ENCODE measurements at places on chromosomes 3 and 15.

- DNase-seq: no peak
These were observed 41.4 kb upstream of the THBS1 start for GRCh38 chr15:39539466-39539865.

DNA sequence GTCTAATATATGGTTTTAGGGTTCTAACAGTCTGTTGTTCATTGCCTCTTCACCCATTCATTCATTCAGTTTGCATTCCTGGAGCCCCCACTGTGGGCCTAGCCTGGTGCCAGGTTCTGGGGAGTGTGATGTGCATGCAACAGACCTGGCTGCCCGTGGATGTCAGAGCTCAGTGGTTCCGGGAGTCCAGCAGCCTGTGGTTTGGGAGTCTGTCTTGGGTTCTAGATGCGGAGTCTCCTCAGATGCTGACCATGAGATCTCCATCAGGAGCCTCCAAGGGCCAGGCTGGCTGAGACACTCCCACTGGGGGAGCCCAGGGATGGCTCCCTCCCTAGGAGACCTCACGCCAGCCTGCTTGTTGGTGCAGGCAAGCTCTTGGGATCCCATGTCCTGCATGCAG lies 92.1 kb upstream of the SEC13 start:
- DNase-seq: no peak

DNA sequence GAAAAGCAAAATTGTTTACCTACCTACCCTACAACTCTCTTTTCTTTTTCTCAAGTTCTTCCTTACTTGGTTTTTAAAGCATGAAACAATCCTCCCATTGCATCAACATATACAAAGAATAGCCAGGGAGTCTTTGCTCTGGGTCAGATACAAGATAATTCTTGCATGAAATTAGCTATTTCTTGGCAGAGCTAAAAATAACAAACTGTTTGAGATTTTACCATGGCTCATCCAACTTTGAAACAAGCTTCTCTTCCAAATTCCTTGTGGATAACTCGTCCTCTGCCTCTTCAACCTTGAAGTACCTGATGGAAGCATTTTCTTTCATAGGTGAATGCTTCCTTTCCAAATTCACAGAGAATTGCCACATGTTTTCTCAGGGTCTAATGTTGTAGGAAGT lies 9.2 kb upstream of the CBLB start:
- no peak for DNase-seq

- DNase-seq: no peak
These were observed 400.0 kb upstream of the C2CD4B start for GRCh38 chr15:62564886-62565633.

- DNase-seq: no peak
These were observed 20.9 kb downstream of the PSTPIP1 start for GRCh38 chr15:77015646-77016320.

GRCh38 chr15:45274636-45275380 lies 22.8 kb downstream of the SLC28A2 start:
- no peak for DNase-seq

DNA sequence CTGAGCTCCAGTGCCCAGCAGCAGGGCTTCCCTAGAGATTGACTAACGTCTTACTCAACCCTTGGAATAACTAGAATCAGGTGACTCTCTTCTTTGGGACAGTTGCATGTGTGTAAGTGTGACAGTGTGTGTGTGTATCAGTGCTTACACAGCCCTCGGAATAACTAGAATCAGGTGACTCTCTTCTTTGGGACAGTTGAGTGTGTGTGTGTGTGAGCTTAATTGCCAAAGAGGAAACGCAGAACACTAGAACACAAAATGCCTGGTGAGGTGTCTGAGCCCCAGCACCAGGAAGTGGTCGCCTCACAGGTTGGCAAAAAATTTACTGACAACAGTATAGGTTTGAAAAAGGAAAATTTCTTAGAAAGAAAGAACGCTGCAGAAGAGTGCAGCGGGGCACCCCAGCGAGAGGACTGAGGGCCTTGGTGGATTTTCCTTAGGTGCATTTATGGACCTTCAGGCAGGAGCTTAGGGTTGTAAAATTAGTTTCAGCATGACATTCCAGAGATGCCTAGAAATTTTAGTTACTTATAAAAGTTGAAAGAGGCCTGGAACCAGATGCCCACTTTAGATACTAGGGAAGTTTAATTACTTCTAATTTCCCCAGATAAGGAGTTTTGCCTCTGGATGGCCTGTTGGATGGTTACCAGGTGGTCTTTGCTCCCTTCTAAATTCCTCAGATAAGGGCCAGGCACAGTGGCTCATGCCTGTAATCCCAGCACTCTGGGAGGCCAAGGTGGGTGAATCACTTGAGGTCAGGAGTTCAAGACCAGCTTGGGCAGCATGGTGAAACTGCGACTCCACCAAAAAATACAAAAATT lies 3.7 kb upstream of the WDR82 start:
- DNase-seq: peak; percentile 58

GRCh38 chr3:157300094-157300493 lies 136.6 kb upstream of the PTX3 start:
- no peak for DNase-seq

DNA sequence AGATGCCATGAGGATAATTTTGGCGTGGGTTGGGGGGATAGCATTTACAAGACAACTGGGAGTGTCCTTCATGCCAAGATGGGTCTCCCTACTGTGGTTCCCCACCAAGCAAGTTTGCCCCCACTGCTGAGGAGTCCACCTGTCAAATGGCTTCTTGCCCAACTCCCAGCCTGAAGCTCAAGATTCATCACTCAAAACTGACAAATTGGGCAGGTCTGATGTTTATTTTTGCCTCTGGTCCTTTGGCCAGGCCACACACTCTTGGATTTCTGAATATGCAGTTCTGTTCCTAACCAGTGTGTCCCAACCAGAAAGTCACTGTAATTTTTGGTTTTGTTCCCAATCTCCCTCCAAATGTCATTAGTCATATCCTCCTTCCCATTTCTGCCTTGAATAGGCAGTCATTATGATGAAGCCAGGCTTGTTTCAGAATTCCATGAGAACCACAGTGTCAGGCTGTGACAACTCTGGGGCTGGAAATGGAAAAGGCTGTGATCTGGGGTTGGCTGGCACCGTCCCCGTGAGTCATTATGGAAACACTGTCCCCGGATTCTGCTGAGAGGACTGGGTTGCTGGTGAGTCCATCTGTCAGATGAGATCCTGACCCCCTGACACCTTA lies 29.3 kb upstream of the MEF2A start:
- DNase-seq: no peak

GRCh38 chr15:71800835-71801745 lies 9.3 kb upstream of the NR2E3 start:
- DNase-seq: peak; percentile 73

- DNase-seq: no peak
These were observed 5.8 kb downstream of the TPRA1 start for GRCh38 chr3:127584734-127585133.

GRCh38 chr3:107236655-107237337 lies 140.4 kb upstream of the CCDC54 start:
- DNase-seq: peak; percentile 18

DNA sequence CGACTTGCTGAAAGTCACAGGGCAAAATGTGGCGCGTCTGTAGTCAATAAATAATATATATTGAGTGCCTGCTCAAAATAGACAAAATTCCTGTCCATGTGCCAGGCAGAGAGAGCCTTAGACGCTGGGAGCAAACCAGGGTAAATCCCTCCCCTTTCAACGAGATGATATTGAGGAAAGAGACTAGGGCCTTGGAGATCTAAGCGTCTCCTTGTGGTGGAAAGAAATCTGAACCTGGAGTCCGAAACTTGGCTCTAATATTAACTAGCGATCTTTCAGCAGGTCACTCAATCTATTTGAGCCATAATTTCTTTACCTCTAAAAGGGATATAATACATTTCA lies 348 bp upstream of the DPP8 start:
- no peak for DNase-seq

DNA sequence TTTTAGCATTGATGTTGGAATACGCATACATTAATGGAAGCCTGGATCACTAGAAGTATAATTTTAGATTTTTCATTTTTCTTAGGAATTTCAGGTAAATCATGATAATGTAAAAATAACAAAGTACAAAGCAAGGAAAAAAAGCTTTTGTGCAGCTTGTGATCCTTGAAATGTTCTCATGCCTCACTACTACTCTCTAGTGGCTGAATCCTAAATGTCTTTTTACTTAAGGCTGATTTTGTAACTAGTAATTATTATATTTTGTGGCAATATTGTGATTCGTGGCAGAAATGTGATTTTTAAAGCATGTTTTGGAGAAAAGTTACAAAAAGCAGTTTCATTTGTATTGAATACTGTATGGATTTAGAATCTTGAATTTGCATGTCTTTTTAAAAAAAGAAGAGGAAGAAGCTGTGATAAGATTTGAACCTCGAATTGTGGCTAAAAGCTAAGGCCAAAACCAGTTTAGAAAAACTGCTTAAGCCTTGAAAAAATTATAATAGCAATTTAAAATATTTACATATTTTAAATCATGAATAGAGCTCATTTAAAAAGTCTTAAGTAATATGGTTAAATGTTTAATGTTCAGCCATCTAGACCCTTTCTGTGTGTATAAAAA lies 39.0 kb downstream of the U2SURP start:
- peak; percentile 68 for DNase-seq

GRCh38 chr3:16502347-16502908 lies 11.1 kb downstream of the RFTN1 start:
- DNase-seq: no peak

Data from hematopoietic multipotent progenitor cell treated with erythropoietin and hydrocortisone succinate and interleukin-3 and kit ligand, for 4 days (in vitro differentiated cells).